ENCODE measurements at places on chromosomes 6 and 20.

DNA sequence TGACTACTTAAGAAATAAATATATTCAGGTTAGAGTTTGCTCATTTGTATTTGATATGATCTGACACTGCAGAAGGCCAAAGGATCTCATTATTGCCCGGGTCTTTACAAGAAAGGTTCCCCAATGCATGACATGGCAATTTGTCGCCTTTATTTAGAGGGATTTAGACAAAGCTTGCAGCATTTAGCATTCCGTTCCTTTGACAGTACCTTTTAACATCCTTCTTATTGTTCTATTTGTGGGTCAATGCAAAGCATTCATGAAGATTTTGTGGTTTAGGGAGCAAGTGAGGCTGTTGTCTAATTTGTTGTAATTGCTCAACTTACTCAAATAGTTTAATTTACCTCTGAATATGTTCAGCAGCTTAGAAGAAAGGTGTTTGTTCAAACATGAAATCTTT, 230.8 kb upstream of the FLRT3 start:
- no peak for DNase-seq

DNA sequence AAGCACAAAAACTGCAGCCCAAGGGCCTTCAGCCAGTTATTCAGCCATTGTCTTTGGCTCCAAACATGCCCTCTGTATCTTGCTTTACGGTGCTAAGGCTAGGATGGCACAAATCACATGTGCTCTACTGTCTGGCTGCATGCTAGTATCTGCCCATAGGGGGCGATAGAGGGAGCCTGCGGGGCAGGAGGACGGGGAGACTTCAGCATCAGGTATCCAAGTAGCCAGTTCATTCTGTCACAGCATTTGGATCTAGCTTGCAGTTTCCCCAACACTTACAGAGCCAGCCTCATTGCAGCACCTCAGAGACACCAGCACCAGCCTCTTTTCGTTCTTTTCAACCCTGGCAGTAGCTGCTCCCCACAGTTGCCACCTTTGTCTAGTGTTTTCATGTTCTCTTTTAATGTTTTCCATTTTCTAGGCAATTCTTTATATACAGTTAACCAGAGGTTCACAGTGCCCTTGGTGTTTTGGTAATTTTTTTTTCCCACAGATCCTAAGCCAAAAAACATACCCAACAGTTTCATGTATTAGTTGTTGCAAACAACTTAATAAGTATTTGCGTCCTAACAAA, 705.9 kb downstream of the PTPRT start:
- no peak for DNase-seq

GRCh38 chr20:49136817-49137571, 51.1 kb downstream of the STAU1 start:
- DNase-seq = no peak

- DNase-seq = no peak
Measured at GRCh38 chr6:2485116-2485515, 239.7 kb upstream of the GMDS start.

DNA sequence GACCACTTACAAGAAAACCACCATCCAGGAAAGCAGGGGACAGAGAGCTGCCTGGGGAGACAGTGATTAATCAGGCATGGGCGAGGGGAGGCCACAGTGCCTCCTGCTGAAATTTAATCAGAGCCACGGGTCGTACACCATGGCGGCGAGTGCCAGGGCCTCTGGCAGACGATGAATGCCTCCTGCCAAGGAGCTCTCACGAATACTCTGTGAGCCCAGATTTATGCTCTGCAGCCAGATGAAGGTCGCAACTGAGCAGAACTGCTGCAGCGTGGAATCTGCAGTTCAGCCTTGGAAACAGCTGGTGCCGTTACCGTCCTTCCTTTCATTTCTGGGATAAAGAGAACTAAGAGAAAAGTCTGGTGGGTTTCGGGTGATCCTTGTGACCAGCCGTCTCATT, 85.6 kb downstream of the BFSP1 start:
- DNase-seq = no peak

Measured in KG1 (cell line).